ENCODE measurements at places on chromosomes 12 and 14.

DNA sequence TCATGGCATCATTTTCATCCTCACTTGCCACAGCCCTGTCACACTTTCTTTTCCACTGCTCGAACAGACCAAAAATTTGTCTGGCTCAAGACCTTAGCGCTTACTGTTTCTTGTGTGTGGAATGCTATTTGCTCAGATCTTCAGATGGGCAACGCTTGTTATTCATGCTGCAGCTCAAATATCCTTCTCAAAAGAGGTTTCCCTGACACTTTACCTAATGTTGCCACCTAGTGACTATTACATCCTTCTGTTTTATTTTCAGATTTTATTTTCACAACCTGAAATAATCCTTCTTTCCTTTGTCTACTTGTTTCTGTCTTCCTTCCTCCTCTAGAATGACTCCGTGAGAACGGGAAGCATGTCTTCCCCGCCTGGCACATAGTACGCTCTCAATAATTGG lies 5.6 kb downstream of the FBXO33 start:
- DNase-seq = no peak

- DNase-seq = no peak
These were observed 22.4 kb downstream of the ADCK1 start for GRCh38 chr14:77822307-77822706.

GRCh38 chr14:87013583-87013982 lies 979.4 kb downstream of the GALC start:
- no peak for DNase-seq

- no peak for DNase-seq
These were observed 36.6 kb downstream of the TC2N start for GRCh38 chr14:91830777-91831176.

DNA sequence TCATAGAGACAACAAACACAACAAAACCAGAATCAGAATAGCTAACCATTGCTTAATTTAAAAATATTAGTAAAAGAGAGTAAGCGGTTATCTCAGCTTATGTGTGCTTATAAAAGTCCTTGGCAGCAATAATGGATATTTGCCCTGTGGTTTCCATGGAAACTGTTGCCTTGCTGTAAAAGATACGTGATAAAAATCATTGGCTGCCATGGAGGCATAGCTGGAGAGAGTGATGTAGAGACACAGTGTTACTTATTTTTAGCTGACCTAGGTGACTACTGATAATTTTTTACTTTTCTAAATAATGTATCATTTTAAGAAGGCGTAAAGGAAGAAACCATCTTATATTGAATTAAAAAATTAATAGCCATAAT lies 92.9 kb downstream of the ERC1 start:
- DNase-seq = no peak

DNA sequence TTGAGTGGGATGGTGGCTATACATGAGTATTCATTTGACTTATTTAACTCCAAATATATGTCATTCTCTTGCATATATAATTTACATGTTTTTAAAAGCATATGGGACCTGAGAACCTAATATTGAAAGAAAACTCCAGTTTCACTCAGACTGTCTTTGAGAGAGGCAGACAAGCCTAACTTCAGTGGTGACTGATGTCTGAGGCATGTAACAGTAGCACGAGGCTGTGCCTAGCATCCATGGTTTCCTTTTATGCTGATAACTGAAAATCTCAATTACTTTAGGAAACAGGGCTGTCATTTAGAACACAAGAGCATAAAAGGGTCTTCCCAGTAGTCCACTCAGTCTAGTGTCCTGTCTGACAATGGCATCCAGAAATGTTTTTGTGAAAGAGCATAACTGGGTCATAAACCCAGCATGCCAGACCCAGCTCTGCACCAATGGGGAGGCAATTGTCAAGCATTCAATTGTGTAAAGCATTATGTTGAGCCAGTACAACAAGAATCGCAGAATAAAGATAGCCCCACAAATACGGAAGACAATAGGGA lies 24.3 kb downstream of the MAPK1IP1L start:
- DNase-seq = no peak

DNA sequence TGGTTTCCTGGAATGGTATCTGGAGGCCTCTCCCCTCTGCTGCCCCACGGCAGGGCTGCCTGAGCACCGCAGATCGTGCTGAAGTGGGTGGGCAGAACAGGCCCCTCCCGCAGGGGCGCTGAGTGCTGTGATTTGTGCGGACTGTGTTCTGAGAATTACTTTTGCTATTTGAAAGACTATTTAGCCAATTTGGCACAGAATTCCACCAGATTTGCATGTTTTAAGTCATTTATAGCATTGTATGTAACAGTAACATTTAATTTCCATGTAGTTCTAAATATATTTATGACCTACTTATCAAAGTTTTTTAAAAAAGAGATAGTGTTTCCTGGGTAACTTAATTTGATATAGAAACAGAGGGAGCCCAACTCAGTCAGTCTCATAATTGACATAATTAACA lies 55.3 kb downstream of the TNFAIP2 start:
- no peak for DNase-seq

DNA sequence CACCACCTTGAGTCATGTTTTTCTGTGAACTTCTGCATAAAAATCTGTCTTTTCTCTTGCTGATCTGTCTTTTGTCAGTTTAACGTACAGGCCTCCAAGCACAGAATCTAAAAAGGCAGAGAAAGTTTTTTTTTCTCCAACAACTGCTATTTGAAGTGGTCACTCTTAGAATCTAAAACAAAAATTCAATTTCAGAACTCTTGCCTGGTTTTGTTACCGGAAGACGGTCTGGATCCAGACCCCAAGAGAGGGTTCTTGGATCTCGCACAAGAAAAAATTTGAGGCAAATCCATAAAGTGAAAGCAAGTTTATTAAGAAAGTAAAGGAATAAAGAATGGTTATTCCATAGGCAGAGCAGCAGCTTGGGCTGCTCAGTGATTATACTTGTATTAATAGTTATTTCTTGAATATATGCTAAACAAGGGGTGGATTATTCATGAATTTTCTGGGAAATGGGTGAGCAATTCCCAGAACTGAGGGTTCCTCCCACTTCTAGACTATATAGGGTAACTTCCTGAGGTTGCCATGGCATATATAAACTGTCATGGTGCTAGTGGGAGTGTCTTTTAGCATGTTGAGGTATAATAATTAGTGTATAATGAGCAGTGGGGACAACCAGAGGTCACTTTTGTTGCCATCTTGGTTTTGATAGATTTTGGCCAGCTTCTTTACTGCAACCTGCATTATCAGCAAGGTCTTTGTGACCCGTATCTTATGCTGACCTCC lies 150.0 kb upstream of the PLEKHA5 start:
- no peak for DNase-seq

DNA sequence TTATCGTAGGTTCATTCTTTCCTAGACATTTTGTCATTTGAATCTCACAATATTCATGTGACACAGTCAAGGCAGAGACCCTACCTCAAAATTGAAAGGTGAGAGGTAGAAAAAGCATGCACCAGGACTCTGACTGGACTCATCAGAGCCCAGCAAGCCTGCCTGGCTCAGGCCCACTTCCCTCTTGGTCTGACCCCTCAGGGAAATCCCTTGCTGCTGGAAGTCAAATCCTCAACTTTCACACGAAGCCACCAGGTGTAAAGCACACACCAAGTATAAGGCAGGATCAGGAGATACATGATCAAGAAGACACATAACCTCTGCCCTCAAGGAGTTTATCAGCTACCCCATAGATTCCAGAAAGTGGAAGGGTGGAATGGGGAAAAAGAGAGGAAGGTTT lies 18.8 kb downstream of the NIN start:
- DNase-seq = no peak

- no peak for DNase-seq
These were observed 31.3 kb downstream of the HECTD4 start for GRCh38 chr12:112350593-112351592.

DNA sequence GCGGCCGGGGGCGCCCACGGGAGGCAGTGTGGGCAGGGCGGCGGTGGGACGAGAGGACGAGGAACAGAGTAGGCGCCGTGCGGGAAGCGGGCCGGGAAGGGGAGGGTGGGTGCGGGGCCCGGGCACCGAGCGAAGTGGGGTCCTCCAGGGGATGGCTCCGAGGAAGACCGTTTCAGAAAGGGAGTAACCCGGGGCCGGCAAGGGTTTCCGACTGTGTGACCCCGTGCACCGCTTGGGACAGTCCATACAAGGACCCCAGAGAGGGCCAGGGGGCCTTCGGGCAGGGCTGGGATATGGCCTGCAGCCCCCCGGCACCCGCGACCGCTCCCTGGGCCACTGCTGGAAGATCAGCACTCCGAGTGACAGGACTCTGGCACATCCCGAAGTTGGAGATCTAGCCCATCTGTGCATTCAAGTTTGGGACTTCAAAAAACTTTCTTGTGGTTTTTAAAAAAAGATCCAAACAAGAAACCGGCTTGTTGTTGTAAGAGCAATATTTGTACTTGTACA lies 448 bp downstream of the TSPAN9 start:
- DNase-seq = no peak

Measured in stimulated activated CD4-positive, alpha-beta T cell treated with anti-CD3 and anti-CD28 coated beads, Interleukin-4, amount 100 ng/mL, for 1 hour (primary cell).